ENCODE measurements at places on chromosomes 7 and 10.

GRCh38 chr10:76558586-76558985 lies 1079.0 kb downstream of the KCNMA1 start:
- no peak for DNase-seq

DNA sequence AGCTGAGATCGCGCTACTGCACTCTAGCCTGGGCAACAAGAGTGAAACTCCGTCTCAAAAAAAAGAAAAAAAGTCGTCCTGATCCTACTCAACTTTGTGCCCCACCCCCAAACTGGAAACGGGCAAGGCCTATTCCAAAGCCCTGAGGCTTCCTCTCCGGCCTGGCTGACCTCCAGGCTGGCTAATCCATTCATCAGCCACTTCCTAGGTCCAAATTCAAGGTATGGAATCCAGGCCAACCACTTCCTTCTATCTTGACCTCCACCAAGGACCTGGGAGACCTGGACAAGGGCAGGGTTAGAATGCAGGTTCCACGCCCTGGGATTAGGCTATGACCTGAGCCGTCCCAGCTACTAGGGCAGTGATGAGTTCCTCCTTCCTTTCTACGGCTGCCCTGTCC lies 20.4 kb upstream of the EIF4H start:
- DNase-seq = no peak

GRCh38 chr7:147509541-147510200 lies 1080.9 kb upstream of the C7orf33 start:
- no peak for DNase-seq

DNA sequence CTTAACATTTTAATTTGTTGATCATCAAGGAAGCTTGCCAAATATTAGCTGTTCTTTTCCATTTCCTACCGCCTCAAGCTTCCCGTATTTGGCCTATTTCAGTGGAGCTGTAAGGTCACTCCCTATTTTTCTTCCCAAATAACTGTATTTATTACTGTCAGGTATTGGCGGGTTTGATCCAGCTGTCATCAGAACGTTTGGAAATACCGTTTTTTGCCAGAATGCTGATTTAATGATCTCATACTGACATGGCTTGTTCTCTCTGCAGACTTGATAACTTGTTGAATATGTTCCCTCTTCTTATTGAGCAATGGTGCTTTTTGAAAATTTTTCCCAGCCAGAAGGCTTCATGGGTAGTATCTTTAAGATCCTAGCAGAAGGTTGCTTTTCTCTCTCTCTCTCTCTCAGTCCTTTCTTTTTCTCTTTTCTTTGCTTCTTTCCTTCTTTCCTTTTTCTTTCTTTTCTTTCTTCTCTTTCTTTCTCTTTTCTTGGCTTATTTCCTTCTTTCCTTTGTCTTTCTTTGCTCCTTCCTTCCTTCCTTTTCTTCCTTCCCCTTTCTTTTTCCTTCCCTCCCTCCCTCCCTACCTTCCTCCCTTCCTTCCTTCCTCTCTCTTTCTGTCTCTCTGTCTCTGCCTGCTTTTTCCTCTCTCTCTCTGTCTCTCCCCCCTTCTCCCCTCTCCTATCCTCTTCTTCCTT lies 42.1 kb downstream of the CUX1 start:
- DNase-seq = no peak

DNA sequence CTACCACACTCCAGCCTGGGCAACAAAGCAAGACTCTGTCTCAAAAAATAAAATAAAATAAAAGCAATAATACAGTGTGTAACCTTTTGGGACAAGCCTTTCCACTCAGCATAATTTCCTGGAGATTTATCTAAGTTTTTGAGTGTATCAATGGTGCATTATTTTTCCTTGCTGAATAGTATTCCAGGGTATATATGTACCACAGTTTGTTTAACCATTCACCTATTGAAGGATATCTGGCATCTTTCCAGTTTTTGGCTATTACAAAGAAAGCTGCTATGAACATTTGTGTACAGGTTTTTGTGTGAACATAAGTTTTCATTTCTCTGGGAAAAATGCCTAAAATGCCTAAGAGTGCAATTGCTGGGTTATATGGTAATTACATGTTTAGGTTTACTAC lies 59.9 kb downstream of the RBM20 start:
- DNase-seq = no peak

DNA sequence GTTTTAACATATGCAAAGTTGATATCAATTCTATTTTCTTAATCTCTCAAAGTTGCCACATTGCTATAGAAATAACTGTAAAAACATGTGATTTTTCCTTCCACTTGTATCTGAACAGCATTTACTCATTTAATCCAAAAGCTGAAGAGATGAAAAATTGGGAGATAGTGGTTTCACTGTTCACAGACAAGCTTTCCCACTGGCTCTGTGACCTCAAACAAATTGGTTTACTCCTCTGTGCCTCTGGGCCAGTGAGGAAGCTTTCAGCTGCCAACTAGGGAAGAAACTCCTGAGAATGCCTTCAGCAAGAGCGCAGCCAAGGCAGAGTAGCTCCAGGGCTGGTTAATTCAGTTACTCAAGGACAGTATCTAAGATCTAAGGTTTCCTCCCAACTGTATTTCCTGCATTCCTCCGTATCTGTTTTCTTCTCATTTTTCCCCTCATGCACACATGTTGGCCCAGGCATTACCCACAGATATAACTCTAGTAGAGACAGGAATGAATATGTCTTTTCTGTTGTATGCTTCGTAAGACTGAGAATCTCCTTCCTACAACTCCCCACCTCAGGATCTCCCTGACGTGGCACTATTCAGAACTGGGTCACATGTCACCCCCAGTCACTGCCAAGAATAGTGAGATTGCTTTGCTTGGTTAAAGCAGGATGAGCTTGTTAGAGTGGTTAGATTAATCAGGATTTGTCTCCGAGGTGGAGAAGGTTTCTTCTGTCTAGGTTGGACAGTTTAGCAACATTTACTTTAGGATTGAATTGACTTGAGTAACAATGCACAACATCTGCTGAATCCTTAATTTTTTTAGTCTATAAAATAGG lies 315.7 kb downstream of the NRG3 start:
- peak; percentile 2 for DNase-seq

DNA sequence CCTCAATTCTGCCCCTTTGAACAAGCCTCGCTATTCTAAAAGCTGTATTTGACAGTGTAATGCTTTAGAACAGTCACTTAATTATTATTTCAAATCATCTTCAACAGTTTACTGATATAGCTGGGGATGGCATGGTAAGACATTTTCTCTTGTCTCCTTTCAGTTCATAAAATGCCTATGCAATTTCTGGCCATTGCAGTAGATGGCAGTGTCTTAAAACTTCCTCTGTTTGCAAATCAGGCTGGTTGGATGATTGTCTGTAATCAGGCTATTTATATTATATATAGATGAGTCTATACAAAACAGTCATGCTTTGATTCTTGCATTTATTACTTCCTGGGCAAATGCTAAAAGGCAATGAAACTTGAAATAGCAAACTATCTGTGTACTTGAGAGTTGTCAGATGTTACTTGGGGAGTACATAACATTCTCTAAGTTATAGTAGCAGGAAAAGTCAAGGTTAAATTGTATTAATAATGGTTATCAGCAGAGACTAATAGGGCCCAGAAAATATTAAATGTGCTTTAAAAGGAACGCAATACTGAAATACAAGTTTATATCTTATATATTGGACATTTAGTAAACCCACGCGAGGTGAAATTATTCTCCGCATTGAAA lies 55.5 kb upstream of the LHFPL3 start:
- no peak for DNase-seq

DNA sequence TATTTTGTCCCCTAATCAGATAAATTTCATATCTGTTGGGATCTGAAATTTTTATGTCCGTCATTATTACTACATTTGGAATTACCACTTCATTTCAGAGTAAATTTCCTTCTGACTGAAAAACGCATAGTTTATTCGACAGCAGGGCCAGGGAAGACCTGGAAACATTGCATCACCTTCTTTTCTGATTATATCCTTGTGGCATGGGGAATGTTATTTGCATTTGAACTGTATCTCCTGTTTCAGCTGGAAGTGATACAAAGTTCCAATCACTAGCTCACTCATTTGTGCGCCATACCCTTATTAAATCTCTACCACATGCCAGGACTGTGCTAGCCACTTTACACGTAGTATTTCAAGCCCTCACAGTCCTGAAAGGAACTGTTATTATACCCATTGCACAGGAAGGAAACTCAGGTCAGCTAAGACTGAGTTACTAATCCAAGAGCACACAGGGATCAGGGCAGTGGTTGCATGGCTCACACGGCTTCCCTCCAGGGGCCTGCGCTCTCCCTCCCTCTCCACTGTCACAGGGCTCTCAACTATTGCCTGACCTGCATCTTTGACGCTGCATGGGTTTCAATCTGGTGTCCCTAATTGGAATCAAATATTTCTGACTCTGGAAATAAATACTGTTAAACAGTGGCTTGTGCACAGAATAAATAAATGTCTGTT lies 84.4 kb upstream of the NANOS1 start:
- no peak for DNase-seq

DNA sequence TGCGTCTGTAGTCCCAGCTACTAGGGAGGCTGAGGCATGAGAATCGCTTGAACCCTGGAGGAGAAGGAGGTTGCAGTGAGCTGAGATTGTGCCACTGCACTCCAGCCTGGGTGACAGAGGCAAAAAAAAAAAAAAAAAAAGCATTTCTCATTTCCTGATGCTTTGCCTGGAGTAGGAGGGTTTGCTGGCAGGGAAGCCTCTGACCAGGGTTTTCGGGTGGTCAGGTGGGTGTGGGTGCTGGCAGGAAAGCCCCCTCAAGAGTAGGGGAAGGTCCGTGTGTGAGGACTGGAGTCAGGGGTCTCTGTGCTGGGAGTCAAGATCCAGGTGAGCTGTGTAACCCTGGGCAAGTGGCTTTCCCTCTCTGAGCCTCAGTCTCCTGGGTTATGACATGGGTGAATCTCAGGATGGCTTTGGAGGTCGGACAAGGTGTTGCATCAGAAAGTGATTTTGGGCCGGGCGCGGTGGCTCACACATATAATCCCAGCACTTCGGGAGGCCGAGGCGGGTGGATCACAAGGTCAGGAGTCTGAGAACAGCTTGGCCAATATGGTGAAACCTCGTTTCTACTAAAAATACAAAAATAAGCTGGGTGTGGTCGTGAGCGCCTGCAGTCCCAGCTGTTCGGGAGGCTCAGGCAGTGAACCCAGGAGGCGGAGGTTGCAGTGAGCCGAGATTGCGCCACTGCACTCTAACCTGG lies 3.2 kb downstream of the AMZ1 start:
- DNase-seq = no peak

GRCh38 chr10:84267503-84268126 lies 22.8 kb downstream of the RGR start:
- no peak for DNase-seq

DNA sequence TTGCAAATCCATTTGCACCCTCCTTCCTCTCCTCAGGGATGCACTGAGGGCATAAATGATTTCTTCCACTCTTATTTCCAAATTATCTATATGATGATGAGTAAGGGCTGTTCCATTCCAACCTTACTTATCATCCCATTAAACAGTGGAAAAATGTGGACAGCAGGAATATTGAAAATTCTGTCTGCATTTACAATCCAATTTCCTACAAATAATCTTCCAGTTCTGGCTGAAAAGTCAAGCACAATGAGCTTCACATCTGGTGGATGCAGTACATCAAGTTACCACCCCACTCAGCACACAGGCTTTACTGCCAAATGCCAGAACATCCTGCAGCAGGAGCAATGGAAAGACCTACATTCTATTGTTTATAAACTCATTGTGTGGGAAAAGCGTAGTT lies 345.0 kb upstream of the STEAP1 start:
- DNase-seq = no peak

- no peak for DNase-seq
Observed at GRCh38 chr7:36472141-36472729, 82.6 kb downstream of the ANLN start.

GRCh38 chr7:158576050-158576762 lies 11.4 kb downstream of the PTPRN2 start:
- DNase-seq = no peak

DNA sequence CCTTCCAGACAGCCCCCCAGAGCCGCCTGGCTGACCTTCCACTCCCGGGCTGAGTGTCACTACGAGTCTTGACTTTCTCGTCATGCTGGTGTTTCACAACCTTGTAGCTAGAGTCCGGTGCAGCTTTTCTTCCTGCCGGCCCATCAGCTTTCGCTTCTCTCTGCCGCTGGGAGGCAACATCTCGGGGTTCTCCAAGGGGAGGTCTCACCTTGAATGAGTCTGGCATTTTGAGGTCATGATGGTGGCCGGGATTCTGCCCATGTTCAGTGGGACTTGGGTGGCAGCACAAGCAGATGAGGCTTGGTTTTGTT lies 285.2 kb downstream of the CAMK1D start:
- no peak for DNase-seq

- DNase-seq = no peak
Observed at GRCh38 chr7:29798422-29798821, 7.9 kb upstream of the WIPF3 start.

DNA sequence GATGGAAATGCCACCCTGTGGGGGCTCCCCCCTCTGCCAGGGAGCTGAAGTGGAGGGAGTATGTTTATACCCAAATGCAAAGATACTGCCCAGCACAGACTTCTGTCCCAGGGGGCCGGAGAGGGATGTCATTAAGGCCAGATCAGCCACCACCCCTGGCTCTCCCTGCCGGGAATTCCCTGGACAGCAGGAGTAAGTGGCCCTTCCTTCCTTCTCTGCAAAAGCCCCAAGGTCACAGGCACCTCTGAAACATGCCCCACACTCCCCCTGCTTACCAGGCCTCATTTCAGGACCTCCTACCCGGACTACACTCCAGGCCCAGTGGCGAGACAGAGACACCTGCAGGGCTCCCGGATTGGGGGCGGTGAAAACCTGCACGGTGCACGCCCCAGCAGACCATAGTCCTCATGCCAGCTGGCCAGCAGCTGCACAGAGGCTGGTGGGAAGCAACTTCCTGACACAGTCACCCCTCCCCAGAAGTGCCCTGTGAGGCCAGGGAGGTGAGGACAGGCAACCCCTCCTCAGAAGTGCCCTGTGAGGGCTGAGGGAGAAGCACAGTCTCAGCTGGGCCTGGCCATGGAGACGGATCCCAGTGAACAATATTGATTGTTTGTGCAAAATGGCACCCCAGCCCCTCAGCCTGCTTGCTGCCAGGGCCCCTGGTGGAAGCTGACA lies 33.0 kb upstream of the RET start:
- DNase-seq = no peak

DNA sequence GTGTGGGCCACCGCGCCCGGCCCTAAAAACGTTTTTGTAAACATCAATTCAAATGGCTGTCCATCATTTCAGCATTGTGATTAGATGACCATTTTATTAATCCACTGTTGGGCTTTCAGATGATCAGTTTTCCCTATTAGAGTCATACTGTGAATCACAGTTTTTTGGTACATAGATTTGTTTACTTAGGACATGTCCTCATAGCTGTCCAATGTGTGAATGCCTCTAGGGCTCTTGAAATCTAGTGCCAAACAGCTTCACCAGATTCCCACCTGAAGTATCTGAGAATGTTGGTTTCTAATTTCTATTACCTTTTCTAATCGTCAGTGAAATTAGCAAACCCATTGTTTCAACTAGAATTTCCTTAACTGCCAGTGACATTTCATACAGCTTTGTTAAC lies 66.8 kb downstream of the UPF2 start:
- DNase-seq = no peak

DNA sequence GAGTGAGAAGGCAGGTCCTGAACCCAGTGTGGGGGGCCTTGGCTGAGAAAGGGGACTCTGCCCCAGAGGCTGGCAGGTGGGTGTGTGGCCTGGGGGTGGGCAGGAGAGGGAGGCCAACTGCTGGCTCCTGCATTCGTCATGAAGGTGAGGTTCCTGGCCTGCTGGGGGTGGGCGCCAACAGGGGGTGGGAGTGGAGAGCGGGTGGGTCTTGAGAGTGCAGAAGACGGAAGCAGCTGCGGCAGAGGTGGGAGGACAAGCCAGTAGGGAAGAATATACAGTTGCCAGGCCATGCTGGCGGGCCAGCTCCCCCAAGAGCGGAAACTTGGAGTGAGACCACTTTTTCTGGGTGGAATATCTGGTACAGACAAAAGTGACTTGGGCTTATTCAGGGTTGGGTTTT lies 23.4 kb downstream of the GHRHR start:
- DNase-seq = no peak
